ENCODE measurements at places on chromosomes 16 and 17.
A peak's percentile ranks its signal among the peaks of the same experiment; 100 is the strongest.

- no peak for DNase-seq
Observed at GRCh38 chr17:50125420-50125997, 4.5 kb downstream of the SAMD14 start.

DNA sequence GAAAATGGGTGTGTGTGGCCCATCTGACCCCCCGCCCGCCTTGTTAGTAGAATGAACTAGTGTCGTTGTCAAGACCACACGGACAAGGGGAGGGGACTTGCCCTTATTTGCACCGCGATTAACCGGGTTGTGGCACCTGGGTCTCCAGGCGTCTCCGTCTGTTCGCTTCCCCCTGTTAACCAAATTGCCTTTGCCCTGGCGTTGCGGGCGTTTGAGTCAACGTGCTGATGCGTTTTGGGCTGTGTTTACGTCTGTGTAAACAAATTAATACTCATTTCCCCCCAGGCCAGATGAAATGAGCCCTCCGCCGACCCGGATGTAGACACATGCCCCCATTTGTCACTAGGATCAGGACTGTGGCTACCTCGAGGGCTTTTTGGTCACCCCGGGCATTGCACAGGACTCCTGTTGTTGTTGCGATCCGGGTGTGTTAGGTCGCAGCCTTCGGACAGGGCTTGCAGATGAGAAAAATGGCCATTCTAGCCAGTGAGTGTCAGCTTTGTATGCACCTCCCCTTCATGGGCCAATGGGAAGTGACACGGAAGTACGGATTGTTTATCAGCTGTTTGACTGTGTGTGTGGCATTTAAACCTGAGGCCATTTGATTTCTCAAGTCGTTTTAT is 906 bp downstream of the RBL2 start:
- DNase-seq, result peak; percentile 65

- no peak for DNase-seq
Observed at GRCh38 chr16:16989368-16989767, 481.4 kb downstream of the XYLT1 start.

GRCh38 chr17:52594516-52594915 is 436.0 kb upstream of the CA10 start:
- no peak for DNase-seq

DNA sequence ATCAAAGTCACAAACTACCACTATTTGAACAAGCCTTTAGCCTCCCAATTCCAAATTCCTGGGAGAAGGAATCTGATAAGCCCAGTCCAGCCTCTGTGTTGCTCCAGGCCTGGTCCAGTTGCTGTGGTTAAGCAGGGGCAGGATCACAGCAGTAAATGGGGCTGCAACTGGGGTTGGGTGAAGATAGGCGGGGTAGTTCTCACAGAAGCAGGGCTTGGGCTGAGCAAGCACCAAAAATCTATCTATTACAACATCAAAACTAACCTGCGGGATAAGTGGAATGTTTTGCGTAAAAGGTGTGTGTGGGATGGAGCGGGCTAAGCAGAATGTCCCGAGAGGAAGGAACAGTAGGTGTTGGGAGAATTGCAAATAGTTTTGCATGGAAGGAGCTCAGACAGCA is 23.0 kb upstream of the RNF135 start:
- no peak for DNase-seq

DNA sequence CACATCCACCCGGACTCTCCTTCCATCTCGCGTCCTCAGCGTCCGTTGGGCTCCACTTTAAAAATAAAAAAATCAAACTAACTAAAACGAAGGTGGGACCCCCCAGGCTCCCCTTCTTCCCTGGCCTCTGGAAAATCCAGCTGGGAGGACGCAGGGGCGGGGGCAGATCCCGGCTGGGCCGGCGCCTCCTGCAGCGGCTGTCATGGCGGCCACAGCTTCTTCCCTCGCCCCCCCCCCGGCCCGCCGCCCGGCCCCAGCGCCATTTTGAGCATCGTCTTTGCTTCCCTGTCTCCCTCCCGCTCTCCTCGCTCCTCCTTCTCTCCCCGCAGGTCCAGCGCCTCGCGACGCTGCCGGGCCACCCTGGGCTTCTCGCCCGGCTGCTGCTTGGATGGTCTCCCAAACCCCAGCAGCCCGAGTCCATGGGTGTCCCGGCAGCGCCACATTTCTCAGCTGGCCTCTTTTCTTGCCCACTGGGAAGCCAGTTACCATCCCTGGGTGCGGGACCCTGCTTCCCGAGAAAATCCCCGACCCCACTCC is 3.3 kb downstream of the HOXB2 start:
- peak; percentile 42 for DNase-seq

GRCh38 chr17:70172923-70173322 is 3.6 kb downstream of the KCNJ2 start:
- DNase-seq, result no peak

- no peak for DNase-seq
Observed at GRCh38 chr16:78460428-78460827, 361.0 kb downstream of the WWOX start.

GRCh38 chr17:49926886-49927285 is 42.1 kb upstream of the DLX4 start:
- DNase-seq, result no peak

DNA sequence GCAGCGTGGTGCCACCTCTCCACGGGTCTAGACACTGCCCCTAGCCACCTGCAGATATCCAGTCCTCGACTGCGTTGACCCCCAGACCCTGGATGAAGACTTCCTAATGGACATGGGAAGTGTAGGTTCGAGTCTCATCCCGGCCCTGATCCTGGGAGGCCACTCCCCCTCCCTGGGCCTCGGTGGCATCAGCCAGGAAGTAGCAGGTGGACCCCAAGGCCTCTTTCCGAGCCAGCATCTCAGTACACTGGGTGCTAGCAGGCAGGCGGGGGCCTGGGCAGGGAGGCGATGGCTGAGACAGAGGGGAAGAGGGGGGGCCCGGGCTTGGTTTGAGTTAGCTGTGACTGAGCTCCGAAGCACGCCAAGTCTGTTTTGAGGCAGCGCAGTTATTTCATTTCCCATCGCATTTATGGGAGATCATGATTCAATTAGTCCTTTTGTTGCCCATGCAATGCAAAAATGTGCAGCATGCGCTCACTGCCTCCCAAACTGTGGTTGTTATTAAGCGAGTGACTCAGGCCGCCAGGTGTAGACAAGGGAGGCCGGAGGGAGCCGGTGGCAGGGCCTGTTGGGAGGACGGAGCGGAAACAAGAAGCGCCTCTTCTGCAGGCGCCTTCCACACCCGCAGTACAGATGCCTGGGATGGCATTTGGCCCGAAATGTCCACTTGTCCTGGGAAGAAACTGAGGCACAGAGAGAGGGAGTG is 25.3 kb upstream of the ZNF469 start:
- DNase-seq, result no peak

GRCh38 chr17:64974750-64975317 is 55.6 kb upstream of the LRRC37A3 start:
- no peak for DNase-seq

GRCh38 chr16:57807252-57807967 is 5.1 kb upstream of the KIFC3 start:
- peak; percentile 12 for DNase-seq

- DNase-seq, result no peak
Observed at GRCh38 chr16:86532526-86532815, 22.1 kb downstream of the FOXF1 start.

GRCh38 chr17:82126556-82127314 is 28.7 kb upstream of the FASN start:
- DNase-seq, result no peak

DNA sequence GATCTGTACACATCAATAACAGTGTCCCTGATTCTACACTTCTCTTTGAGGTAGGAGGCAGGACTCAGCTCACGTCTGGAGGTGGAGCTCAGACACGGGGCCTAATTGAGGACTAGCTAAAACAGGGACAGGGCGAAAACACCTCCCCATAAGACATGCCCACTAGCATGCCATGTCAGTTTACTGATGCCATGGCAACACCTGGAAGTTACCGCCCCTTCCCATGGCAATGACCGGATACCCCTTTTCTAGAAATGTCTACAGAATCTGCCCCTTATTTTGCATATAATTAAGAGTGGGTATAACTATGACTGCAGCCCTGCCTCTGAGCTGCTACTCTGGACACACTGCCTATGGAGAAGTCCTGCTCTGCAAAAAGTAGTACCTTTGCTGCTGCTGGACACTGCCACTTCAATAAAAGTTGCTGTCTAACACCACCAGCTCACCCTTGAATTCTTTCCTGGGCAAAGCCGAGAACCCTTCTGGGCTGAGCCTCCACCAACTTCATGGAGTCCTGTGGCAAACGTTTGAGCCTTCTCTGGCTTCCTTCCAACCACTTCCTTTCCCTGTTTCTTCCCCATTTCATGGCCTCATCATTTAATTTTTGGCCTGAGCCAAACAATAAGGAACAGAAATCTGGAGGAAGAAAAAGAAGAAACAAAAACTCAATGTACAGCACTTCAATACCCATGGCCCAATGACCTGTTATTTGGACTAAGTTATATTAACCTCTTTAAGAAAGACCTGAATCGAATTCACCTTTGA is 21.0 kb downstream of the PHB1 start:
- no peak for DNase-seq

GRCh38 chr16:50932348-50932935 is 190.6 kb downstream of the CYLD start:
- DNase-seq, result no peak
